ENCODE measurements at places on chromosomes 4 and X.

DNA sequence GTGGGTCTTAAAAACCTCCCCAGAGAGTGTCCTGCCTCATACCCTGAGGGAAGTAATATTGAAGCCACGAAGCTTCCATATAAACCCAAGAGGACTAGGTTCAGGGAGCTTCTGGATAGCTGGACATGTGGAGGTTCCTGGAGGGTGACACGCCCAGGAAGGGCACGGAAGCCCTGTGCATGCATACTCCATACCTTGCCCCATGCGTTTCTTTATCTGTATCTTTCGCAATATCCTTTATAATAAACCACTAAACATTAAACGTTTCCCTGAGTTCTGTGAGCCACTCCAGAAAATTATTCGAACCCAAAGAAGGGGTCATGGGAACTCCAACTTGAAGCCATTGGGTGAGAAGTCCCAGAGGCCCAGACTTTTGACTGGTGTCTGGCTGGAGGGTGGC lies 45.7 kb upstream of the HPF1 start:
- H3K4me3 ChIP-seq = no peak overlapping the region
- no peaks in the 10 kb centered on the region for H3K4me1 ChIP-seq
- no peak overlapping the region for H3K27ac ChIP-seq

DNA sequence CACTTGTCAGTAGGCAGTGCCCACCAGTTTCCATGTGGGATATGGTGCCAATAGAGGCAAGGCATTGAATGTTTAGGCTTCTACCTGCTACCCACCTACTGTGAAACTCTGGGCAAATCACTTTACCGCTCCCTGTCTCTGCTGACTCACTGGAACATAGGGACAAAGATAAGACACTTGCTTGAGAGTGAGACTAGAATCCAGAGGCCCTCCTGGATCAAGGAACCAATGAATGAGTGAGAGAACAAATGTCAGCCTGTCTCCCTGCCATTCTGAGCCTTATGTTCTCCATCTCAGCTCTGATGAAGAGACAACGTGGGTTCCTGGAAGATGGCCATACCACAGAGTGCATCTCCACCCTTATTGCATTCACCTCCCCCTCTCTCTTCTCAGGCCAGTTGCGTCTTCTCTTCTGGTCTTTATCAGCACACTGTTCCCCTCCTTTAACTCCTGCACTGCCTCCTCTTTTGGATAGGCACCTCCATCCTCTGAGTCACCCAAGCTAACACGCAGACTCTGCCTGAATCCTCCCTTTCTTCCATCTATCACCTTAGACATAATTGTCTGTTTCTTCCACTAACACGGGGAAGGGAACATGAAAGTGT lies 15.4 kb upstream of the PRRG3 start:
- H3K27ac ChIP-seq = no peak overlapping the region
- H3K4me3 ChIP-seq = no peak overlapping the region
- H3K4me1 ChIP-seq = no peaks in the 10 kb centered on the region
- no peaks in the 10 kb centered on the region for H3K36me3 ChIP-seq
- H3K27me3 ChIP-seq = no peaks in the 10 kb centered on the region

GRCh38 chr4:148405161-148405893 lies 36.9 kb downstream of the NR3C2 start:
- no peaks in the 10 kb centered on the region for H3K27me3 ChIP-seq
- no peaks in the 10 kb centered on the region for H3K36me3 ChIP-seq
- H3K27ac ChIP-seq = no peak overlapping the region
- H3K4me3 ChIP-seq = no peak overlapping the region
- DNase-seq = no peak
- no peaks in the 10 kb centered on the region for H3K4me1 ChIP-seq

- H3K27me3 ChIP-seq = no peaks in the 10 kb centered on the region
Measured at GRCh38 chr4:145019346-145019745, 78.7 kb downstream of the ANAPC10 start.

DNA sequence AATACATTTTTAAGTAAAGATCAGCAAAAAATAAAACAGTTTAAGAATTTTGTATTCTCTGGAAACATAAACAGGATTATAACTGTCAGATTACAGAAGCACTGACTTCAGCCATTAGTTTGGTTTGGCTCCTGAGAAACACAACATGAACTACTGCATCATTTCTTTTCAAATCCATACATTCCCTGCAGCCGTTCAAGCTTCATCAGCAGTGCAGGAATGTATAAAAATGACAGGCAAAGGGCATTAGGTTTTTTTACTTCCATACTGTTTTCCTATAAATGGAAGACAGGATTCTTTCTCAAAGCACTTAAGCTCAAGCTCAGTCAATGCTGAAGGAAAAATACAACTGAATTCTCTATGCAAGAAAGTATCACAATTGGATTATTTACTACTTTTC lies 4.2 kb upstream of the MAB21L2 start:
- no peaks in the 10 kb centered on the region for H3K27me3 ChIP-seq
- no peaks in the 10 kb centered on the region for H3K36me3 ChIP-seq
- H3K4me1 ChIP-seq = peaks cover 58% of the 10 kb centered on the region
- no peak for DNase-seq

DNA sequence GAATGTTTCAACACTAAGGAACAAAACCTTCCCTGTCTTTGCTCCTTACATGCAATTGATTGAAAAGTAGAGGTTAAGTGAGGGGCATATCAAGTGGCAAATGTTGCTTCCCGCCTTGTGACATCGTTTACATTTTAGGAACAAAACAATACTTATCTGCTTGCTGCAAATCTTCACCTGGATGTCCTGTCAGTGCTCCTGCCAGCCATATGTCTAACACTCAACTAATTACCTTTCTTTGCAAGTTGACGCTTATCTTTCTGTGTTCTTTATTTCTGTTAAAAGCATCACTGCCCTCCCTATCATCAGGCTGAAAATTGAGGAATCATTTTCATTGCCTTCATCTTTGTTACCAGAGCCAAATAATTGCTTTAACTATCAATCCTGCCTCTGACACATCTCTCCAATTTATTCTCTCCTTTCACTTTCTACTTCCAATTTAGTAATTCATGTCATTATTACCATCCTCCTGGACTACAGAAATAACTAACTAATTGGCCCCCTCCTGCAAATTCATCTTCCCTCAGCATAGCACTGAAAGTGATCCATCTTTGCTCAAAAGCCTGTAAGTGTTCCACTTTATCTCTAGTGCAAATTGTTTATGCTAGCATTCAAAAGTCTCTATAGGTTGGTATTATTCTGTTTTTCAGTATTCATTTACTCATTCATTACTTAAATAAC lies 298.7 kb upstream of the ATOH1 start:
- H3K27ac ChIP-seq = no peak overlapping the region
- H3K4me1 ChIP-seq = no peaks in the 10 kb centered on the region
- no peaks in the 10 kb centered on the region for H3K36me3 ChIP-seq
- H3K4me3 ChIP-seq = no peak overlapping the region
- H3K27me3 ChIP-seq = peaks cover 22% of the 10 kb centered on the region

DNA sequence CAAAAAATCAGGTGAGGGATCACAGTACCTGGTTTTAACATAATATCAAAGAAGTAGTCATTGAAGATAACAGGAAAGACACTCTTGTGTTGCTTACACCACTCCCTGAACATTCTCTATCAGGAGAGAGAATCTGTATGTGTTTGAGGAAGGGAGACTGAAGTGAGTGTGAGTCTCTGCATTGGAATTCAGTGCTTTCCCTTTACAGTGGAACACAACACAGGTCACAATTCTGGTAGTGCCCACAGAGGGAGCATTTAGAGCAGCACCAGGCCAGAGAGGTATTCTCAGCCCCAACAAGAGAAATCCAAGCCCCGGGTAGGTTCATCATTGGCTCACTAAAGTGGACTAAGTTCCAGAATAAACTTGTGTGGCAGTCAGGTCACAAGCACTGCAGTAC lies 64.7 kb upstream of the UBQLN2 start:
- no peak overlapping the region for H3K27ac ChIP-seq
- H3K36me3 ChIP-seq = no peaks in the 10 kb centered on the region
- no peaks in the 10 kb centered on the region for H3K27me3 ChIP-seq

- H3K36me3 ChIP-seq = no peaks in the 10 kb centered on the region
- H3K27ac ChIP-seq = no peak overlapping the region
- H3K4me1 ChIP-seq = peaks cover 7% of the 10 kb centered on the region
- H3K4me3 ChIP-seq = no peak overlapping the region
- peaks cover 12% of the 10 kb centered on the region for H3K27me3 ChIP-seq
- no peak for DNase-seq
Measured at GRCh38 chr4:55013431-55013955, 111.9 kb downstream of the KDR start.

GRCh38 chrX:56366901-56367300 lies 134.7 kb downstream of the KLF8 start:
- no peaks in the 10 kb centered on the region for H3K36me3 ChIP-seq
- DNase-seq = no peak
- no peaks in the 10 kb centered on the region for H3K27me3 ChIP-seq
- H3K4me3 ChIP-seq = no peak overlapping the region
- no peaks in the 10 kb centered on the region for H3K4me1 ChIP-seq
- H3K27ac ChIP-seq = no peak overlapping the region

DNA sequence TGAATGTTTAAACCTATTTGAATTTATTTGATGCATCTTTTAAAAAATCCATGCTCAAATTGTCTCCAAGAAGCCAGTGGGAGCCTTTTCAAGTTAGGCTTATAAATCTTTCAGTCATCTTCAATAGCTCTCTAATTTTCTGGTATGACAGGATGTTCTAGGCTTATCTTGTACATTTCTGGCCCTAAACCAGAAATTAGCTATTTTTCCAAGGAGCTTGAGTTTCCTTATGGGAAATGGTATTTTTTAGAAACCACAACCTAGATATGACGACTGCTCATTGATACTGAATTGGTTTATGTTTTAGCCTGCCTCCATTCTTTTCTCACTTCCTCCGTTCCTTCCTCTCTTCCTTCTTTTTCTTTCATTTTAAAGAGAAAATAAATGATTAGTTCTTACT lies 172.3 kb downstream of the SPRY1 start:
- no peaks in the 10 kb centered on the region for H3K4me1 ChIP-seq
- H3K27ac ChIP-seq = no peak overlapping the region
- H3K36me3 ChIP-seq = peaks cover 2% of the 10 kb centered on the region
- no peak overlapping the region for H3K4me3 ChIP-seq
- DNase-seq = no peak

- H3K4me1 ChIP-seq = no peaks in the 10 kb centered on the region
- H3K27me3 ChIP-seq = no peaks in the 10 kb centered on the region
- H3K27ac ChIP-seq = no peak overlapping the region
Measured at GRCh38 chrX:1581132-1581531, 10.3 kb upstream of the AKAP17A start.

DNA sequence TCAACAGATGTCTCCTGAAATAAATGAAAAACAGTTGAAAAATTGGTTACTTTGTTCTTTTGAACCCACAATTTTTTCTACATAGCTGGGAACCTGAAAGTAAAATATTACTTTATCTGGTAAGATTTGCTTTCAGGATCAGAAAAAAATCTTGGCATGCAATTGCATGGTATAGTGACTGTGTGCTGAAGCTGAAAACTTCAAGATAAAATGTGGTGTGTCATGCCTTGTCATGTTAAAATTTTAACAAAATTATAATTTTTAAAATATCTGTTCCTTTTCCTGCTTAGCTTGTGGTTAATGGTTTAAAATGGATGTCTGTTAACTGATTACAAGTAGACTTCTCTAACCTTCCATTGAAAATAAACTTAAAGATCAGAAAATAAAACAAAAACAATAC lies 904.8 kb downstream of the PDHA2 start:
- H3K36me3 ChIP-seq = no peaks in the 10 kb centered on the region
- H3K27me3 ChIP-seq = no peaks in the 10 kb centered on the region
- no peaks in the 10 kb centered on the region for H3K4me1 ChIP-seq
- H3K4me3 ChIP-seq = no peak overlapping the region

GRCh38 chrX:77087529-77088169 lies 359.5 kb upstream of the FGF16 start:
- no peaks in the 10 kb centered on the region for H3K27me3 ChIP-seq
- H3K4me1 ChIP-seq = peaks cover 8% of the 10 kb centered on the region
- peak overlapping the region; percentile 84 for H3K27ac ChIP-seq
- no peaks in the 10 kb centered on the region for H3K36me3 ChIP-seq

DNA sequence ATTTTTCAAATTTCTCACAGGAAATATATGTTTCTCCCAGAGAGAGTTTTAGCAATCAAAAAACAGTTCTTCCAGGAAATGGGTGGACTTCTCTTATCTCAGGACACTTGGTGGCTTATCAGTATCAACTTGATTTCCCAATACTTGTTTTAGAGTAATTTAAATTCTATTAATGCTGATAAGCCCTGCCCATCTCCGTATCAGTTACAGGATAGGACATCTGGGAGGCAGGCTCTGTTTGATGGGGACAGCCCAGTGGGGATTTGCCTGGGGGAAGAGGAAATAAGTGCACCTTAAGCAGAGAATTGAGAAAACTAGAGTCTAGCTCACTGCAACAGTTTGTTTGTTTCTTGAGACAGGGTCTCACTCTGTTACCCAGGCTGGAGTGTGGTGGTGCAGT lies 43.2 kb upstream of the PDGFRA start:
- peak; percentile 15 for DNase-seq
- H3K4me1 ChIP-seq = peaks cover 9% of the 10 kb centered on the region
- H3K4me3 ChIP-seq = no peak overlapping the region
- no peaks in the 10 kb centered on the region for H3K27me3 ChIP-seq
- no peaks in the 10 kb centered on the region for H3K36me3 ChIP-seq

GRCh38 chr4:87851953-87852352 lies 19.2 kb downstream of the MEPE start:
- peaks cover 2% of the 10 kb centered on the region for H3K27me3 ChIP-seq
- H3K36me3 ChIP-seq = no peaks in the 10 kb centered on the region
- H3K4me1 ChIP-seq = peaks cover 7% of the 10 kb centered on the region
- H3K4me3 ChIP-seq = no peak overlapping the region
- H3K27ac ChIP-seq = no peak overlapping the region

DNA sequence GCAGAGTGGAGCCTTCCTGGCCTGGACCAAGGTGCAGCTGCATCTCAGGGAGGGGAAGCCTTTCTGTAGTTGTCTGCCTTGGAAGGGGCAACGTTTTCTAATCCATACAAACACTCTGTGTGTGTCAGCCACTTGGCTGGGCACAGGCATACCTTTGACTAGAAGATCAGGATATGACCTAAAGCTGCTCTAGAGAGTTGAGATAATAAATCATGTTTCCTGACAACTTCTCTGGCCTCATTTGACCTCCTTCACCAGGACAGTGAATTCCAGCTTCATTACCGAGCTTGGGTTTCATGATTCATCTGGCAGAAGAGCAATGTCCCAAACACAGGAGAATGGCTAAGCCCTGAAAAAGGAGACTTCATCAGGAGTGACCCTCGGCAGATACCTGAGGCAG lies 89.6 kb upstream of the KIT start:
- H3K27ac ChIP-seq = no peak overlapping the region
- no peak for DNase-seq
- H3K36me3 ChIP-seq = no peaks in the 10 kb centered on the region
- H3K4me1 ChIP-seq = peaks cover 7% of the 10 kb centered on the region

DNA sequence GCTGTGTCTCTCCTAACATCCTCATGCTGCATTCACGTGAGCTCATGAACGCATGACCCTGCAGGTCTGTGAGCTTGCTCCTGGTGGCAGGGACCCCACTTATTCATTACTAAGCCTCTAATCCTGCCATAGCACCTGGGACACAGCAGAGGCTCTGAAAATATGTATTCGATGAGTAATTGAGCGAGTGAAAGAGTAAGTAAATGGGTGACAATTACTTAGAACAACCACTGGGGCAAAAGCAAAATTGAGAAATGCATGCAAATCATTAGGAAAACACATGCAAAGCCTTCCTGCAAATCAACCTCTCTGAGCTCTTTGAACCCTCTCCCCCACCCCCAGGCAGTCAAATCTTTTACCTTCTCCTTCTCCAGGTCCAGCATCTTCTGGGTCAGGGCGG lies 23.6 kb upstream of the C4orf50 start:
- H3K27ac ChIP-seq = no peak overlapping the region
- H3K4me1 ChIP-seq = no peaks in the 10 kb centered on the region
- H3K4me3 ChIP-seq = no peak overlapping the region
- DNase-seq = no peak

GRCh38 chr4:113452868-113453620 lies 308.5 kb downstream of the CAMK2D start:
- DNase-seq = no peak
- no peaks in the 10 kb centered on the region for H3K27me3 ChIP-seq
- no peak overlapping the region for H3K4me3 ChIP-seq
- H3K27ac ChIP-seq = peak overlapping the region; percentile 80
- H3K36me3 ChIP-seq = peaks cover 36% of the 10 kb centered on the region

Measured in osteocyte (in vitro differentiated cells).